ENCODE measurements at places on chromosomes 2 and 18.

- DNase-seq: no peak
Observed at GRCh38 chr2:49129034-49129433, 25.3 kb downstream of the FSHR start.

DNA sequence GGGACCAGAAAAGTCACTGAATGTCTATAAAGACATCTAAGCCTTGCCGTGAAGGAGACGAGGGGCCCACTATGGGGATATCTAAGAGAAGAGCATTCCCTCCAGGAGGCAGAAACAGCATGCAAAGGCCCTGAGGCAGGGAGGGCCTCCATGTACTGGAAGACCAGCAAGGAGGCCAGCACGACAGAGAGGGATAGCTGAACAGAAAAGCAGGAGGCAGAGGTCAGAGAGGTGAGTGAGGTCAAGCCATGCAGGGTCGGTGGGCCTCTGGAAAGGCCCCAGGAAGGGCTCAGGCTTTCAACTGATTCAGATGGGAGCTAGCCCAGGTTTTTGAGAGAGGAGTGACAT, 5.7 kb downstream of the TRABD2A start:
- no peak for DNase-seq

- no peak for DNase-seq
Observed at GRCh38 chr18:13522256-13522655, 204.1 kb downstream of the FAM210A start.

DNA sequence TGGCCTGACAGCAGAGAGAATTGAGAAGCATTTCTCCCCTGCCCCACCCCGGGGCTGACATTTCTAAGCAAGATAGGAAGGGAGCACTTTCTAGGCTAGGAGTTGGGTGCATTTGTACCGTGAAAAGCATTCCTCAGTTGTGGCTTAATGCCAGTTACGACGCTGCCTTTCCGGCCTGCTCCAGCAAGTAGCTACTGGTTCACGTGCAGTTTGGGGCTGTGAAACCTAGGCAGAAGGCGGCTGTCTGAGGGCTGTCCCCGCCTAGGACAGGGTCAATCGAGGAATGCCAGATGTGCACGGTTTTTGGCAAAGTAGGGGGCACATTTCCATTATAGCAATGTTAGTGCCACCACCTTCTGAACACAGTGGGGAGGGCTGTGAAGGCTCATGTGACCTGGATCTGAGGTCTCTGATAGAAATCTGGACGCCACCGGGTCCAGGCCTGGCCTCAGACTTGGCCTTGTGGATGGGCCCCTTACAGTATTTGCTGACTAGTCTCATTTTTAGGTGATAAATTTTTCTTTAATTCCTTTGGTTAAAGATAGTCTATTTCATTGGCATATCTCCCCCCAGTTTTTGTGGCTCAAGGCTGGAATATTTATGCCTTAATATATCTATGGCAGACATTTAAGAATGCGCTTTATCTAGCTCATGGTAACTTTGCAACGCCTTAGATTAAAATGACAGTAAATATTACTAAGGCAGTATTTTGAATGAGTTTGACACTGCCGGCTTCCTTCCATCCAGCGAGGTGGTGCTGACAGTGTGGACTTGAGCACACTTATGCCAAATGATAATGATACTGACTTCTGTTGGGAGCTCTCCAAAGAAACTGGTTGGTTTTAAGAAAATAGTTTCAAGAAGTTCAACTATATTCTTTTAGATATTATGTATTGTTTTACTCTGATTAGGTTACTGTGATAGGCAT, 78.7 kb downstream of the LPIN1 start:
- DNase-seq: no peak

DNA sequence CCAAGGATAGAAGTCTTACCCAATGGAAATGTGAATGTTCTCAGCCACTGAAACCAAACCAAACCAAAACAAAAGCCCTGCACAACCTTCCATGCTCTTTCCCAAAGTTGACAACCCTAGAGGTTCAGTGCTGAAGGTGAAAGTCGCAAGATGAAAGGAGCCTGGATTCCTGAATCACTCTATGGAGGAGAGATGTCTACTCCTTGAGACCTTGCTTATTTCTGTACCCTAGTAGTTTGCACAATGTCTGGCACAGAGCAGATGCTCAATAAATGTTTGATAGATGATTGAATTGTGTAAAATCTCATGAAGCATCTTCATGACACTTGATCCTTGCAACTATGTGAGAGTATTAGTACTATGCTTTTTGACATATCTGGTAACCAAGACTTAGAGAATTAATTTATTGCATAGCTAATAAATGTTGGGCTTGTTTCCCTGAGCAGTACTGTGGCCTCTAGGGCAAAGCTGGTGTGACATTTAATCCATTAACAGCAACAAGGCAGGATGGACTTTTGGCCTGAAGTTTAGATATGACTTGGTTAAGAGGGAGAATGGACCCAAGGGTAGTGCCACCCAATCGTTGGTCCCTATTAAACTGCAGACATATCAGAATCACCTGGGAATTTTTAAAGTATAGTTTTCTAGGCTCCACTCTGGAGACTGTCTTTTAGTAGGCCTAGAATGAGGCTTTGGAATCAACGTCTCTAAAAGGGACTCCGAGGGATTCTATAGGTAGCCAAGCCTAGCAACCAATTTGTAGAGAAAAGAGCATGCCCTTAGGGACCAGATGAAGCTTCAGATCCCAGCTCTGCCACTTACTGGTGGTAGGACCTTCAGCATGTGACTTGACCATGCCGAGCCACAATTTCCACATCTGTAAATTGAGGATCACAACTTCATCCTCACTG, 145.9 kb downstream of the DDX1 start:
- no peak for DNase-seq
